ENCODE measurements at places on chromosomes 13 and 19. TPM values are rescaled to one million over a fixed set of nuclear protein-coding genes. Genes with fewer than 3 reads are reported as not detected.

LAIR2 gene
- total RNA-seq: not detected

ZNF222 gene
- 7.9 TPM for total RNA-seq

PRODH2 gene
- not detected for total RNA-seq

DIRAS1 gene
- not detected for total RNA-seq

TEX30 gene
- total RNA-seq: 22.2 TPM

SLITRK1 gene
- total RNA-seq: not detected

LILRB4 gene
- 1.7 TPM for total RNA-seq

SLC25A23 gene
- 35.5 TPM for total RNA-seq

AMER2 gene
- not detected for total RNA-seq

ZNF506 gene
- 41.5 TPM for total RNA-seq

GPR183 gene
- 44.9 TPM for total RNA-seq

XPO4 gene
- total RNA-seq: 20.9 TPM

WDR88 gene
- total RNA-seq: not detected

GRCh38 chr13:87459419-87459818 is 211.8 kb upstream of the SLITRK5 start:
- no peaks in the 10 kb centered on the region for H3K4me1 ChIP-seq
- H3K27ac ChIP-seq: no peak overlapping the region
- no peaks in the 10 kb centered on the region for H3K36me3 ChIP-seq
- DNase-seq: no peak
- H3K27me3 ChIP-seq: no peaks in the 10 kb centered on the region

GRCh38 chr19:38773469-38774177 is at the start of gene LGALS7:
Gene LGALS7 (minus strand): TSS chr19:38773517. CDS start chr19:38773492, 25 bp downstream.
- DNase-seq: no peak
- H3K4me1 ChIP-seq: peaks cover 6% of the 10 kb centered on the region
- no peaks in the 10 kb centered on the region for H3K36me3 ChIP-seq
- no peak within 1 kb of the TSS for H3K4me3 ChIP-seq
- peaks cover under 1% of the 10 kb centered on the region for H3K27me3 ChIP-seq
- H3K27ac ChIP-seq: no peak within 1 kb of the TSS

- H3K27me3 ChIP-seq: peaks cover 35% of the 10 kb centered on the region
- H3K4me3 ChIP-seq: no peak overlapping the region
- H3K36me3 ChIP-seq: no peaks in the 10 kb centered on the region
- DNase-seq: no peak
- H3K27ac ChIP-seq: no peak overlapping the region
- H3K4me1 ChIP-seq: no peaks in the 10 kb centered on the region
Measured at GRCh38 chr13:101412076-101412475, 4.2 kb downstream of the NALCN start.

DNA sequence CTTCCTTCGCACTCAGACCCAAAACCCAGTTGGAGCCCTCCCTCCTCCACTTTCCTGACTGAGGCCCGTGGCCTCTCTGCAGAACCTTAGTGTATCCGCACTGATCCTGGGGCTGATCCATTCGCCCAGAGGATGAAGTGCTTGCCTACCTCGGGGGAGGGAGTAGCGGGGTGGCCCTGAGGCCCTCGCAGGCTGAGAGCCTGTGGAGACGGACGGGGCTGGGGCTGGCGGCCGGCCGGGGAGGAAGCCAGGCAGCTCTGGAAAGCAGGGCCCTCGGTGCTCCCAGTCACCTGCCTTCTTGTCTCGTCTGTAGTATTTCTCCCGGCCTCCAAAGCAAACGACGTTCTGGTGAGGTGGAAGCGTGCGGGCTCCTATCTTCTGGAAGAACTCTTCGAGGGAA is 1.3 kb downstream of the PROZ start:
- H3K4me1 ChIP-seq: peaks cover 32% of the 10 kb centered on the region
- peaks cover 10% of the 10 kb centered on the region for H3K36me3 ChIP-seq
- H3K4me3 ChIP-seq: no peak overlapping the region
- no peak overlapping the region for H3K27ac ChIP-seq

DNA sequence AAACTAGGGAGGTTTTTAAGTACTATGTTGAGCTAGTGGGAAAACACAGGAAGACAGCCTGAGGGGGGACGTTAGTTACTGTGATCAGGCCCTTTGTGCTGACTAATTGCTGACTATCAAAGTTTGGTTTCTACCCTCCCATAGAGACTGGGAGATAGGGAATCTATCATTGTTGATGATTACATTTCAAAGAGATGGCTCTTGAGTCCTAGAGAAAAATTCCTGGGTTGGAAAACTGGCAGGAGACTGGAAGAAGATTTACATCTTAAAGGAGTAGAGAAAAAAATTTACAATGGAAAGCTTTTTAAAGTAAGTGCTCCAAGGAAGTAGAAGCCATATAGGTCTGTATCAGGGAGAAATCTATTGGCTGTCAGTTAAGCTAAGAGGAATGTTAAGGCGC is 522.0 kb upstream of the KLHL1 start:
- no peak for DNase-seq
- no peaks in the 10 kb centered on the region for H3K4me1 ChIP-seq
- H3K27me3 ChIP-seq: no peaks in the 10 kb centered on the region
- no peak overlapping the region for H3K4me3 ChIP-seq
- H3K27ac ChIP-seq: no peak overlapping the region

DNA sequence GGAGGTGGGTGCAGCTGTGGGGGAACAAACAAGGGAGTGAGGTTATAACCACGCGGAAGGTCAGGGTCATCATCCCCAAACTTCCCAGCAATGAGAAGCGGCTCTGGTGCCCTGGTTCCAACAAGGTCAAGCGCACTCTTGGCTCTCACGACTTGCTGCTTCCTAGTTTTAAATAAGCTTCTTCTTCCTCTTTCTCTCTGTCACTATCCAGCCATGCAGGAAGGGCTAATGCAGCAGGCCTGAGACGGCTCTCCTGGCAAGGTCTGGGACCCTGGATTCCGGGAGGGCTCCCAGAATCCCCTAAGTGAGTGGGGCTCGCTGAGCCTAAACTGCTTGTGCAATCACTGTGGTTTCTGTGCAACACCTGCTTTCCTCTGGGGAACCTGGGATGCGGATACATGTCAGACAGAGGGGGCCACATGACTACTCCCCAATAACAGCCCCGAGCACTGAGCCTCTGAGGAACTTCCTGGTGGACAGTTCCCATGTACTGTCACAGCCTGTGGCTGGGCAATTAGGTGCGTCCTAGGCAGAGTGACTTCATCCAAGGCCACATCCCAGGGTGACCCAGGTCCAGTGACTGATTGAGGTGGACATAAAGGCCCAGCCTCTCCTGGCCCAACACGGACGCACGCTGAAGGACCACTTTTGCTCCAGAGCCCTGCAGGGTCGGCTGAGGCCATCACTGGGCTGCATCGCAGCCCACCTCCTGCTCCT is 24.2 kb downstream of the VRK3 start:
- H3K27ac ChIP-seq: no peak overlapping the region
- H3K4me1 ChIP-seq: peaks cover 21% of the 10 kb centered on the region

- H3K36me3 ChIP-seq: no peaks in the 10 kb centered on the region
- H3K27me3 ChIP-seq: no peaks in the 10 kb centered on the region
- no peak overlapping the region for H3K27ac ChIP-seq
Measured at GRCh38 chr19:33394006-33394722, 20.7 kb downstream of the CEBPG start.

- H3K4me3 ChIP-seq: no peak overlapping the region
- no peak for DNase-seq
- H3K27me3 ChIP-seq: no peaks in the 10 kb centered on the region
- H3K4me1 ChIP-seq: peaks cover 10% of the 10 kb centered on the region
Measured at GRCh38 chr19:11551603-11552235, 7.3 kb downstream of the ELOF1 start.

- H3K27ac ChIP-seq: no peak overlapping the region
- no peak overlapping the region for H3K4me3 ChIP-seq
- H3K4me1 ChIP-seq: no peaks in the 10 kb centered on the region
- DNase-seq: no peak
- H3K27me3 ChIP-seq: no peaks in the 10 kb centered on the region
Measured at GRCh38 chr13:105338773-105339172, 1196.7 kb downstream of the EFNB2 start.

GRCh38 chr13:21124852-21125251 is 51.5 kb downstream of the SKA3 start:
- DNase-seq: no peak
- no peaks in the 10 kb centered on the region for H3K27me3 ChIP-seq
- no peaks in the 10 kb centered on the region for H3K36me3 ChIP-seq
- H3K4me3 ChIP-seq: no peak overlapping the region
- no peak overlapping the region for H3K27ac ChIP-seq

DNA sequence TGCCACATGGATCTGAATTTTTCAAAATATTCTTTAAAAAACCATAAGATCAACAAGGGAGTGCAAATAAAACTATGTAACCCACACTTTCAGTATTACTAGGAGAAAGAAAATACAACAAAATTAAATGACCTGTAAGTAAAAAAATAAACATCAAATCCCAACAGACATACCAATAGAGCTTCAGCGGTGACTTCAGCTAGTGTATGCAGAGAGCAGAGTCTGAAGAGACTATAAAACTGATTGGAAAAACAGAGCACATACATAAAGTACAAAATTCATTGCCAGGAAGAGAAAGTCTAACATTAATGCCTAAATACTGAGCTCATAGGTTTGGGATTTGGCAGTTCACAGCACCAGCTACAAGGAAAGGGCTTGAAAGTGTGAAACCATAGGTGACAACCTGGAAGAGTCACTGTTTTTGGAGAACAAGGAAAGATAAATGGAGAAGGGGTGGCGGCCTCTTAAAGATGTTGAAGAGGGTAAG is 291.1 kb downstream of the LMO7 start:
- no peak overlapping the region for H3K27ac ChIP-seq
- H3K27me3 ChIP-seq: peaks cover 9% of the 10 kb centered on the region
- DNase-seq: no peak
- no peaks in the 10 kb centered on the region for H3K36me3 ChIP-seq

GRCh38 chr13:72585254-72585653 is 142.2 kb downstream of the MZT1 start:
- no peak overlapping the region for H3K4me3 ChIP-seq
- H3K4me1 ChIP-seq: no peaks in the 10 kb centered on the region
- H3K36me3 ChIP-seq: no peaks in the 10 kb centered on the region
- no peak overlapping the region for H3K27ac ChIP-seq

GRCh38 chr19:10288662-10289166 is 1.0 kb upstream of the ICAM5 start:
- H3K27ac ChIP-seq: peak overlapping the region; percentile 62
- H3K4me1 ChIP-seq: peaks cover 54% of the 10 kb centered on the region
- H3K4me3 ChIP-seq: peak overlapping the region; percentile 77

- no peak overlapping the region for H3K4me3 ChIP-seq
- no peak for DNase-seq
- peaks cover 4% of the 10 kb centered on the region for H3K4me1 ChIP-seq
- peaks cover 7% of the 10 kb centered on the region for H3K27me3 ChIP-seq
Measured at GRCh38 chr13:28338006-28338574, 156.8 kb downstream of the FLT1 start.

GRCh38 chr13:50401721-50402465 is 386.6 kb downstream of the KCNRG start:
- H3K27me3 ChIP-seq: peaks cover 2% of the 10 kb centered on the region
- no peaks in the 10 kb centered on the region for H3K36me3 ChIP-seq
- DNase-seq: no peak

DNA sequence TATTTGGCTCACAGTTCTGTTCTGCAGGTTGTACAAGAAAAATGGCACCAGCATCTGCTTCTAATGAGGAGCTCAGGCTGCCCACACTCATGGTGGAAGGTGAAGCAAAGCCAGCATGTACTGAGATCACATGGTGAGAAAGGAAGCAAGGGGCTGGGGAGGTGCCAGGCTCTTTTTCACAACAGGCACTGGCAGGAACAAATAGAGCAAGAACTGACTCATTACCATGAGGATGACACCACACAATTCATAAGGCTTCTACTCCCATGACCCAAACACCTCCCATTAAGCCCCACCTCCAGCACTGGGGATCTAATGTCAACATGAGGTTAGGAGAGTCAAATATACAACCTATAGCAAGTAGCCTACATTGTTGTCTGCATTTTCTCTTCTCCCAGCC is 522.6 kb downstream of the RFC3 start:
- H3K27ac ChIP-seq: no peak overlapping the region
- no peaks in the 10 kb centered on the region for H3K4me1 ChIP-seq
- no peaks in the 10 kb centered on the region for H3K27me3 ChIP-seq
- H3K36me3 ChIP-seq: no peaks in the 10 kb centered on the region

DNA sequence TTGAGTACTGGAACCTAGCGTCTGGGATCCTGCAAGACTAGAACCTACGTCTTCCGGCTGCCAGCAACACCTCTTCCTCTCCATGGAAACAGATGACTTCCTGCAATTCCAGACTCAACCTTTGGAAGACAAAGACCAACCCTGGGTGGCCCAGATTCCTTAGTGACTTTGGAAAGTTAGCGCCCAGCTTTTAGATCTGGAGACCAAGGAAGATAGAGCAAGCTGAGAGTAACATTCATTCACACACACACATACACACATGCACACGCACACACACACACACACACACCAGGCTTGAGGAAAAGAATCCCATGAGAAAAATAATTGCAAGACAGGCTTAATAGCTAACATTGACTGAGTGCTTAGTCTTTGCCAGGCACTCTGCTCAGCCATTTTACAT is 788.9 kb downstream of the UQCRFS1 start:
- no peak for DNase-seq
- H3K4me1 ChIP-seq: no peaks in the 10 kb centered on the region
- H3K36me3 ChIP-seq: no peaks in the 10 kb centered on the region

- DNase-seq: no peak
- no peaks in the 10 kb centered on the region for H3K27me3 ChIP-seq
- no peak overlapping the region for H3K4me3 ChIP-seq
- no peaks in the 10 kb centered on the region for H3K36me3 ChIP-seq
- H3K4me1 ChIP-seq: no peaks in the 10 kb centered on the region
- no peak overlapping the region for H3K27ac ChIP-seq
Measured at GRCh38 chr13:67117010-67117550, 113.1 kb downstream of the PCDH9 start.

- peaks cover 19% of the 10 kb centered on the region for H3K4me1 ChIP-seq
- DNase-seq: no peak
- peaks cover 3% of the 10 kb centered on the region for H3K27me3 ChIP-seq
- peak overlapping the region; percentile 96 for H3K4me3 ChIP-seq
- H3K36me3 ChIP-seq: peaks cover 2% of the 10 kb centered on the region
Measured at GRCh38 chr19:33177417-33177979, 16.6 kb upstream of the LRP3 start.

- peaks cover 33% of the 10 kb centered on the region for H3K4me1 ChIP-seq
- DNase-seq: peak; percentile 78
- H3K4me3 ChIP-seq: peak overlapping the region; percentile 98
Measured at GRCh38 chr19:1259876-1260748, 9.0 kb upstream of the CIRBP start.

- H3K27ac ChIP-seq: no peak overlapping the region
- H3K36me3 ChIP-seq: no peaks in the 10 kb centered on the region
- H3K4me3 ChIP-seq: no peak overlapping the region
- no peaks in the 10 kb centered on the region for H3K4me1 ChIP-seq
- no peaks in the 10 kb centered on the region for H3K27me3 ChIP-seq
Measured at GRCh38 chr13:105389373-105389772, 1146.1 kb downstream of the EFNB2 start.

DNA sequence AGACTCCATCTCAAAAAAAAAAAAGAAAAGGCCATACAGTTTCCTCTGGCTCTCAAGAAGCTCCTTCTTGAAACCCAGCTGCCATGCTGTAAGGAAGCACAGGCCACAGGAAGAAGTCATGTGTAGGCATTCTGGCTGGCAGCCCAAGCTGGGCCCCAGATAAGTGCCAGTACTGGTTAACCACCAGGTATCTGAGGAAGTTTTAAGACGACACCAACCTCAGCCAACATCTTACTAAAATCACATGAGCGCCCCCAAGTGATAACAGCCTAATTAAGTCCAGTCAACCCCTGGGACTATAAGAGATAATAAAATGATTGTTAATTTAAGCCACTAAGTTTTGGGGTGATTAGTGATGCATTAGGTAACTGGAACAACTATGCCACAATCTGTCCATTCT is 27.4 kb upstream of the AKT2 start:
- no peak overlapping the region for H3K27ac ChIP-seq
- no peak overlapping the region for H3K4me3 ChIP-seq

Measured in activated naive CD8-positive, alpha-beta T cell treated with anti-CD3 and anti-CD28 coated beads, Interleukin-2, amount 10 ng/mL, durations not matched to agents 7 days and 5 days (primary cell).